Large intestine (tissue), 12 donors: ENCODE measurements at places on chromosomes 2 and 18. TPM values are rescaled to one million over a fixed set of nuclear protein-coding genes. Genes with fewer than 3 reads are reported as not detected.

GRCh38 chr2:120622159-120622869 is 113.4 kb upstream of the GLI2 start:
- no peak for DNase-seq

DNA sequence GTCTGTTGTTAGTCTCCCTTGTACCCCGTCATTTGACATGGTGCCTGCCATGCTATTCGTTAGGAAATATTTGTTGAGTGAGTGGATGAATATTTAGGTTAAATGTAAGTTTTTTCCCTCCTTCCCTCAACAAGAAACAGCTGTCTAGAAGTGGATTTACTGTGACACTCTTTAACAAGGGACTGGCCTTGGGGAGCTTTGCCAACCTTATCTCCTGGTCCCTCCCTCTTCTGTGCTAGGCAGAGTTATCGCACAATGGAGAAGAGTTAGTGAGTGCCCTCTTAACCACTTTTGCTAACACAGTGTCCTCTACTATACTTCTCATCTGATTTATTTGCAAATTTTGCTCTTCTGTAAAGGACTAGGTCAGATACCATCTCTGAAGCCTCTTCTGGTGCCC is 61.2 kb downstream of the DIS3L2 start:
- DNase-seq, result no peak

GRCh38 chr18:75799449-75800330 is 372.2 kb upstream of the SMIM21 start:
- no peak for DNase-seq

DNA sequence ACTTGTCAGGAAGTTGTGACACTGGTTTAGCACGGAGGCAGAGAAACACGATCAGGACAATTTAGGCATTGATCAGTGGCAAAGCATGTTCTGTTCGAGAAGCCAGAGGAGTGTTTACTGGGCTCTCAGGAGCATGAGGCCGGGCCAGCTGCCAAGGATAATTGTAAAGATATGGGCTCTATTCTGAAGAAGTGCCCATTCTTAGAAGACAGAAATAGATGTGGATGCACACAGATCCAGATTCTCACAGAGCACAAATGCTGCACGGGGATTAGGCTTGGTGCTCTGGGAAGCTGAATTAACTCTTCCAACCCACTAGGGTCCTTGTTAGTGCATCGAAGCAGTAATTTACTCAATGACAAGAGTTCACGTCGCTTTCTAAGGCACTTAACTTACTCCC is 16.2 kb downstream of the AFF3 start:
- DNase-seq, result no peak

The SERPINB4 gene
- not detected for polyA plus RNA-seq

The IL36A gene
- not detected for polyA plus RNA-seq

The GLI2 gene
- 4.1 TPM for polyA plus RNA-seq

The MLPH gene
- 31.8 TPM for polyA plus RNA-seq
